ENCODE measurements at places on chromosomes 4 and X.

DNA sequence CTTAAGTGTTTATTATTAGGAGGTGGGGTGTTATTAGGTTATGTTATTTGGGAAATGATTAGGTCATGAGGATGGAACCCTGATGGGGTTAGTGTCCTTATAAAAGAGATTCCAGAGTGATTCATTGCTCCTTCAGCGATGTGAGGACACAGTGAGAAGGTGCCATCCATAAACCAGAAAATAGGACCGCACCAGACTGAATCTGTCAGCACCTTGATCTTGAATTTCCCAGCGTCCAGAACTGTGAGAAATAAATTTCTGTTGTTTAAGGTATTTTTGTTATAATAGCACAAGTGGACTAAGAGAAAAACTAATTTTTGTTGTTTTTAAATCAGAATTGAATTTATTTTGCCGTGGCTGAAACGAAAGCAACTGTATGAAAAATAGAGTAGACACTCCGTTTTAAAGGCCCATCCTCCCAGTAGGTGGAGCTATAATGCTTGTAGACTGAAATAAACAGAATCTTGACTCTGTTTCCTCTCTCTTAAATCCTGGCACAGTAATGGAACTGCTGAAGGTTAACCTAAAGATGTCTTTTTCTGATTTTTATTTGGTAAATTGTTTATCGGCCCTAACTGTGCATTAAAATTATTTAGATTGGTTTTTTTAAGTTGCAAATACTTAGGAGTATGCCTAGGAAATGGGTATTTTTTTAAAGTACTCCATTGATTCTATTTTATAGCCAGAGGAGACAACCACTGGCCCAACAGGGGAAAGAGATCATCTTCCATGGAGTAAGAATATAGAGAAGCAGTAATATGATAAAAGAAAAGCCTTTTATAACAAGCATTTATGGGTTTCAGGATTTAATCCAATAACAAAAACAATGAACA is 133.2 kb upstream of the ADAMTS3 start:
- peak; percentile 24 for DNase-seq

DNA sequence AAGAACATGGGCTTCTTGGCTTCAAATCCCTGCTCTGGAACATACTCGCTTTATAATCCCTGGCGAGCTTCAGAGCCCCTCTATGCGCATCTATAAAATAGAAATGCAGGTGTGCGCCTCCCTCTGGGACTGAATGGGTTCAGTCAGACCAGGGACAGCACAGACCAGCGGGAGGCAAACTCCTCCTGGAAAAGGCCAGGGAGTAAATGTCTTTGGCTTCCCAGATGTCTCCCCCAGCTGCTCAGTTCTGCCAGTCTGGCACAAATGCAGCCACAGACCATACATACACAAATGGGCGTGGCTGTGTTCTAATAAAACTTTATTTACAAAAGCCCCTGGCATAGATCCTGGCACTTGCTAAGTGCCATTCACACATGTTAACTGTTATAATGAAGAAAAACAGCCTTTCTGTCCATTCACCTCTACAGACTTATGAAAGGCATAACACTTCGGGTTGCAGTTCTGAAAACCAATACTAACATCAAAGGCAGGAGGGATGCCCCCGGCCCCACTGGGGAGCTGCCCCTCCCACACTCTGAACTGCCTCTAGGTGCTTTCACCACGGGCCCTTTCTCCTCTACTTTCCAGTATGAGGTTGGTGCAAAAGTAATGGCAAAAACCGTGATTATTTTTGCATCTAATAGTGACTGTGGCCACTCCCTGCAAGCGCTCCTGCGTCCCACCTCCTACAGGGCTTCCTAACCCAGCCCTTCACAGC is 4.6 kb downstream of the JAKMIP1 start:
- no peak for DNase-seq

DNA sequence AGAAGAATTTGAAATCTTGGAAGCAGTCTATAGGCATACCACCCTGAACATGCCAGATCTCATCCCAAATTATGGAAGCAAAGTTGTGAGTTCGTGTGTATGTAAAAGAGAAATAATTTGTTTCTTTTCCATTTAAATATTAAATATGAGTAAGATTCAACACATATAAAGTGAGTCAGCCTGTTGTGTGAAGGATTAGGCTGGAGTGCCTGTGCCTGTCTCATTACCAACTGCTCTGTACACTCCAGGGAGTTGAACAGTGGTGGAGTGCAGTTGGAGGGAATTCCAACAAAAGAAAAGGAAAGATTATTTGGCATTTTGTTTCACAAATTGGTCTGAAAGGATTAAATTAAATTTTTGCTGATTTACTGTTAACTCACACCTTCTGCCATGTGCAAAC is 435.6 kb downstream of the FAT4 start:
- DNase-seq: no peak

DNA sequence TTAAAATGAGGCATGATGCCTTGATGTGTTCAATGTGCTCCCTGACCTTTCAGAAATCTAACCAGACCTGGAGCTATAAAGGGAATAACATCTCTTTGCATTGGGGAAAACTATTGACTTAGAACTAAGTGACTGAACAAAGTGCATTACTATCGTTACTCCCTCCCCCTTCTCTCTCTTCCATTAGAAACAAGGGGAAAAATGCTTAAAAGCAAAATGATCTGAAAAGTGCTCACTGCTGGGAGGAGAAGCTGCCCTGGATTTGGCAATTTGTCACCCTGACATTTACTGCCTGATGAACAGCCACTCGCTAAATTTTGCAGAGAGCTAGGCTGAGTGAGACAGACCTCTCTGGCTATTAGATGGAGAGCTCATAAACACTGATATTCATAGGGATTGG is 48.6 kb upstream of the PARM1 start:
- no peak for DNase-seq

- no peak for DNase-seq
Observed at GRCh38 chrX:131827935-131828334, 195.2 kb upstream of the STK26 start.
